ENCODE measurements at places on chromosomes 1 and 21. TPM values are rescaled to one million over a fixed set of nuclear protein-coding genes. Genes with fewer than 3 reads are reported as not detected.

The SH2D1B gene
- 2.9 TPM for polyA plus RNA-seq

The BGLAP gene
- not detected for polyA plus RNA-seq

The HHAT gene
- polyA plus RNA-seq, result 0.16 TPM

The RASAL2 gene
- 2.8 TPM for polyA plus RNA-seq

The ETV3L gene
- polyA plus RNA-seq, result not detected

The TMEM50A gene
- 44.1 TPM for polyA plus RNA-seq

The MLLT11 gene
- polyA plus RNA-seq, result 1.3 TPM

DNA sequence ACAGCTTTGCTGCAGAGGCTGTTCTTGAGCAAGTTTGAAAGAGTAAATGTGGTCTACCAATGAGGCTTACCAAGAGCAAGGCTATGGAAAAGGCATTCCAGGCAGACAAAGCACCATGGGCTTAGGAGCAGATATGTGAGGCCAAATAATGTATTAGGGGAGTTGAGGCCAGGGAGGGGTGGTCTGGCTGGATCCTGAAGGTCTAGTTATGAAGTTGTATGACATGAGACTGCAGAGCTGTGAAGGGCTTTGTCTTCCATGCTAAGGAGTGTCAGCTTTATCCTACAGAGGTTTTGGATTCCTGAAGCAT, 51.8 kb upstream of the TSPAN2 start:
- no peak for DNase-seq

DNA sequence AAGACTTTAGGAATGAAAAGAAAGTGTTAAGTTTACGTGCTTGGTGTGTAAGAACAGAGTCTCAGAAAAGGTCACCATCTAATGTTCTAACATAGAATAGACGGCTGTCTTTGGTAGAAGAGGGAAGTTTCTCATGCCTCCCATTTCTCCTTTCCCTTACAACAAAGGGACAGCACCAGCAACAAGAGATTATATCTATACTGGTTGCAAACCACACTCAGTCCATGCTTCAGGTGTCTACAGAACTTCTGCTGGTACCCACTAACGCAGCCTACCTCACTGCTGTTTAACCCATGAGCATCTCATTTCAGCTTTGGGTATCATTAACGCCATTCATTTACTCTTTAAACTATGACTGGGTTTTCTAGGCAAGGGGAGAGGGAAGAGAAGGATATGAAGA, 9.2 kb upstream of the ITPKB start:
- no peak for DNase-seq

DNA sequence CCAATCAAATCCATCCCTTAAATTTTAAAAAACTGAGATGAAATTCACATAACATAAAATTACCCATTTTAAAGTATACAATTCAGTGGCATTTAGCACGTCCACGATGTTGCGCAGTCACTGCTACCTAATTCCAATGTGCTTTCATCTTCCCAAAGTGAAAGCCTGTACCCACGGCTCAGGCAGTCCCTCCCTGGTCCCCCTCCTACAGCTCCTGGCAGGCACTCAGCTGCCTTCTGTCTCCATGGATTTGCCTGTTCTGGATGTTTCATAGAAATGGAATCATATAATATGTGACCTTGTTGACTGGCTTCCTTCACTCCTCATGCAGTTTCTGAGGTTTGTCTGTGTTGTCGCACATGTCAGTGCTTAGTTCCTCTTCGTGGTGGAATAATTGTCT, 386.3 kb downstream of the CAMTA1 start:
- no peak for DNase-seq

DNA sequence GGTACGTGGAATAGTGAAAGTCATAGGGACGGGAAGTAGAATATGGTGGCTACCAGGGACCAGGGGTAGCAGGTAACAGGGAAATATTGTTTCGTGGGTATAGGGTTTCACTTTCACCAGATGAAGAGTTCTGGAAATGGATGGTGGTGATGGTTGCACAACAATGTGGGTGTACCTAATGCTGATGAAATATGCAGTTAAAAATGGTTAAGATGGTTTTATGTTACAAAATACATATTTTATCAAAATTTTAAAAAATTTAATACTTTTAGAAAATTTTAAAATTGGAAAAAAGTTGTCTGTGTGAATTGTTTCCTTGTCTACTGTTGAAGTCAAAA, 55.5 kb upstream of the TLR5 start:
- no peak for DNase-seq

GRCh38 chr1:109255678-109256077, 6.3 kb downstream of the CELSR2 start:
- no peak for DNase-seq

DNA sequence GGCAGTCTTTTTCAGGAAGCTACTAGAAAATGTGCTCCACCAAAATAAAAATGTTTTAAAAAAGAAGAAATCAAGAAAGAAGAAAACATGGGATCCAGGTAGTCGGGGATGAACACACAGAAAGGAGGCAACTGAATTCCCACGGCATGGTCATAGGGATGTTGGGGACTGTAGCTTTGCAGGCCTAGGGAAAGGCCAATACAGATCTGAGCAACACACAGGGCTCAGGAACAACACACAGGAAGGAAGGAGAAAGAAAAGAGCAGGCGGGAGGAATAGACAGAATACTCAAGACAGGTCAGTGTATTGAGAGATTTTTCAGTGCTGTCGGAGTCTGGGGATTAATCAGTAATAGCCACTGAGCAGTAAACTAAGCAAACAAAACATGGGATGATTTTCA, 142.7 kb upstream of the SYT6 start:
- no peak for DNase-seq

- DNase-seq, result no peak
Measured at GRCh38 chr1:169472738-169473137, 13.0 kb downstream of the SLC19A2 start.

- no peak for DNase-seq
Measured at GRCh38 chr1:12537294-12537693, 80.7 kb downstream of the DHRS3 start.

- no peak for DNase-seq
Measured at GRCh38 chr1:98893371-98893770, 111.3 kb downstream of the PLPPR5 start.

DNA sequence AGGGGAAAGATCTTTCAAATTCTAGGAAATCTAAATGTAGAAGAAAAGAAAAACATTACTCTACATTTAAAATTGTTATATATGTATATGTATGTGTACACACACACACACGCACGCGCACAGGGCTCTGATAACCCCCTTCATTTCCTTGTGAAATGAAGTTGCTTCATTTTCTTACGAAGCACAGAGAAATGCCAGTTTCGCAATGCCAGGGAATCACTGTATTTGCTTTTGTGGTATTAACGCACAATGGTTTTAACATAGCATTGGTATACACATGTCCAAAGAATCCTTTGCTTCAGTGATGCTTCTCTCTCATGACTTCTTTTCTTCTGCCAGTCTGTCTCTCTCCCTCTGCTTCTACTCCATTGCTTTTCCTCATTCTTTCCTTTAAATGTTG, 8.4 kb upstream of the DDAH1 start:
- no peak for DNase-seq

- no peak for DNase-seq
Measured at GRCh38 chr21:43358940-43359822, 67.8 kb downstream of the SIK1 start.

- peak; percentile 58 for DNase-seq
Measured at GRCh38 chr1:6098303-6099215, 52.9 kb downstream of the KCNAB2 start.

DNA sequence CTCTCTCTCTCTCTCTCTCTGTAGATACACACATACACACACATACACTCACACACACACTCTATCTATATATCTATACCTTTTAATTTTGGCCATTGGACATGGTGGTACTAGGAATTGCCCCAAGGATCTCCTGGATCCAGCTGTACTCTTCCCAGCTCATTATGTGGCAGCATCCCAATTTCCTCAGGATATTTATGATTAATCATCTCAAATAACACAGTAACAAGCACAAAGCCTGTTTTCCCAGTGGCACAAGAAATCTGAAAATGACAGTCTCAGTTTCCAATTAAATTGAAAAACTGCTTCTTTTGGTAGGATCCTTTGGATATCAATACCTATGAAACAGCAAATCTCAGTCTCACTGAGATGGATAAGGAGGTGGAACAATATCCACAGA, 27.6 kb downstream of the S100A10 start:
- no peak for DNase-seq

All from psoas muscle (tissue), 8 donors.